ENCODE measurements at places on chromosomes 4 and X. TPM values are rescaled to one million over a fixed set of nuclear protein-coding genes. Genes with fewer than 3 reads are reported as not detected.
A peak's percentile ranks its signal among the peaks of the same experiment; 100 is the strongest.

DNA sequence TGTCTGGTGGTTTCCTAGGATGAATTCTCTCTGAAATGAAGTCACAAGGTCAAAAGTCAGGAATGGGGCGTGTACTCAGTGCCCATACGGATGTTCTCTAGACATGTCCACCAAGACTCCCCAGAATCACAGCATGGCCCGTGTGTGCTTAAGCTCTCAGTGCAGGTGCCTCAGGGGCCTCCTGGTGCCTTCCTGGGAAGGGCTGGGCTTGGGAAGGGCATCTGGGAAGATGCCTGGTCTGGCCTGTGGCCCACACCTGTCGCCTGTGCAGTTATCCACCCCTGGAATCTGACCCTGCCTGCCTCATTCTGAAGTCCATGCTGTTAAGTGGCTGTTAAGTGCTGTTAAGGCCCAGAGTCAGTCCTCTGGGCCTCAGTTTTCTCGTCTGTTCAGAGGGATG, 31.2 kb downstream of the SORCS2 start:
- H3K36me3 ChIP-seq, result no peaks in the 10 kb centered on the region
- no peak for DNase-seq
- no peak overlapping the region for H3K4me3 ChIP-seq
- H3K27me3 ChIP-seq, result peaks cover 12% of the 10 kb centered on the region
- no peaks in the 10 kb centered on the region for H3K4me1 ChIP-seq

GRCh38 chr4:80192937-80193336, 4.4 kb upstream of the PRDM8 start:
- no peaks in the 10 kb centered on the region for H3K36me3 ChIP-seq
- H3K4me3 ChIP-seq, result no peak overlapping the region
- H3K27me3 ChIP-seq, result no peaks in the 10 kb centered on the region
- peak; percentile 96 for DNase-seq
- H3K27ac ChIP-seq, result peak overlapping the region; percentile 73

- H3K4me3 ChIP-seq, result no peak overlapping the region
- H3K36me3 ChIP-seq, result no peaks in the 10 kb centered on the region
- no peaks in the 10 kb centered on the region for H3K4me1 ChIP-seq
- H3K27ac ChIP-seq, result no peak overlapping the region
Measured at GRCh38 chr4:42150653-42151567, 1.5 kb downstream of the BEND4 start.

DNA sequence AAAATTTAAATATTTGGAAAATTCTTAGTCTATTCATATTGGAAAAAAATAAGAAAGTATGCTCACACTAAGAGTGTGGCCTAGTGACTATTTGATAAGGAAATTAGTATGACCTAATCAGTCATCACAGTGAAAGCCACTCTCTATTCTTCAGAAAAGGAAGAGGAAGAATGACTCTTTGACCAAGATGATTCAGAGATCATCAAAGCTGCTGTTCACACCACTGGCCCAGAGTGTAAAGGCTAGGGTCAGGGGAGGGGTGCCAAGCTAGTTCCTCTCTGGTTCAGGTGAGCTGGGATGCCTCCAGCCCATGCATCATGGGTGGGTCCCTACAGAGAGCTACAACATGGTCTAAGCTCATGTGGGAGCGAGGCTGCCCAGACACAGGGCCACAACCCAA, 396.9 kb upstream of the NDST3 start:
- H3K4me1 ChIP-seq, result no peaks in the 10 kb centered on the region
- no peak overlapping the region for H3K4me3 ChIP-seq
- H3K27ac ChIP-seq, result no peak overlapping the region
- DNase-seq, result no peak
- no peaks in the 10 kb centered on the region for H3K27me3 ChIP-seq

DNA sequence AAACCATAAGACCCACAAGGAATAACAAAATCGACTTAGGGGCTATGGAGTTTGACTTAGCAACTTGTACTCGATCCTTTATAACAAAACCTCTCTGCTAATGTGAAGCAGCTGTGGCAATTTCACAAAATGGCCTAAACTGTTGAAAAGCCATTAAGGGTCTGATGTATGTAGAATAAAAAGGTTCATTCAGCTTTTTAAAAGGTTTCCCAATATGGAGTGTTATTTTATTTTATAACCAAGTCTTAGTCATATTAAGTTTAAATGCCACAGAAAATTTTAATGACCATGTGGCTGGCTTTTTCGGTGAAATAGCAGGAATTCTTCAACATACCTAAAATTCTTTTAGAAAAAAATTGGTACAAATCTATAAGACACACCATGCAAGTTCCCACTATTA, 291.8 kb upstream of the HAND2 start:
- no peaks in the 10 kb centered on the region for H3K36me3 ChIP-seq
- DNase-seq, result peak; percentile 9
- no peak overlapping the region for H3K4me3 ChIP-seq
- H3K27ac ChIP-seq, result no peak overlapping the region
- peaks cover 3% of the 10 kb centered on the region for H3K4me1 ChIP-seq

DNA sequence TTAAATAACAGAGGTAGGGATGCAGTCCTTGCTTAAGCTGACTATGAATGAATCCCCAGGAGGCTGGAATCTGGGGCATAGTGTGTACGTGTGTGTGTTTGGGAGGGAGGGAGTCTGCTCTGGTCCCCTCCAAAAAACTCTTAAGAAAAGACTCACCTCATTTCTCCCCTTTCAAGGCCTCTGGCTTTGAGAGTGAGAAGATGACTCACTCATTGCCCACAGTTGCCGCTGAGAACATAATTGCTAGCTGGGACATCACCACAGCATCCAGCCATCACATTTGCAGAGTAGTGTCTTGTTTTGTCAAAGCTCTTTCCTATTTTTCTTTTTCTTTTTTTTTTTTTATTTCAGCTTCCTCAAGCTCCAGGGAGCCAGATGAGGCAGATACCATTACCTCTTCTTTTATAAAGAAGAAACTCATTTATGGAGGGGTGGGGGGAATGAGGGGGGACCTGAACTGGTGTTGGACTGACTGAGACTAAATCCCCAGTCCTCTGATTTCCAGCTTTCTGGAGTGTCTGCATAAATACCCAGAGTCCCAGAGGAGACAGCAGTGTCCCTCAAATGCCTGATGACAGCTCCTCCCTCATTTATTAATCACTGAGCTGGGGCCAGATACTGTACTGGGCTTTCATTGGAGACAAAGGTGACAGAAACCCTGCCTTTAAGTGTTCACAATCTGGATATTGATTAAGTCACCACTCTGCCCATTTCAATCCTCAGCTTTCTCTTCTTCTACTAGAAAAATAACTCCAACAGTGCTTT, 61.9 kb upstream of the LAS1L start:
- H3K36me3 ChIP-seq, result no peaks in the 10 kb centered on the region

DNA sequence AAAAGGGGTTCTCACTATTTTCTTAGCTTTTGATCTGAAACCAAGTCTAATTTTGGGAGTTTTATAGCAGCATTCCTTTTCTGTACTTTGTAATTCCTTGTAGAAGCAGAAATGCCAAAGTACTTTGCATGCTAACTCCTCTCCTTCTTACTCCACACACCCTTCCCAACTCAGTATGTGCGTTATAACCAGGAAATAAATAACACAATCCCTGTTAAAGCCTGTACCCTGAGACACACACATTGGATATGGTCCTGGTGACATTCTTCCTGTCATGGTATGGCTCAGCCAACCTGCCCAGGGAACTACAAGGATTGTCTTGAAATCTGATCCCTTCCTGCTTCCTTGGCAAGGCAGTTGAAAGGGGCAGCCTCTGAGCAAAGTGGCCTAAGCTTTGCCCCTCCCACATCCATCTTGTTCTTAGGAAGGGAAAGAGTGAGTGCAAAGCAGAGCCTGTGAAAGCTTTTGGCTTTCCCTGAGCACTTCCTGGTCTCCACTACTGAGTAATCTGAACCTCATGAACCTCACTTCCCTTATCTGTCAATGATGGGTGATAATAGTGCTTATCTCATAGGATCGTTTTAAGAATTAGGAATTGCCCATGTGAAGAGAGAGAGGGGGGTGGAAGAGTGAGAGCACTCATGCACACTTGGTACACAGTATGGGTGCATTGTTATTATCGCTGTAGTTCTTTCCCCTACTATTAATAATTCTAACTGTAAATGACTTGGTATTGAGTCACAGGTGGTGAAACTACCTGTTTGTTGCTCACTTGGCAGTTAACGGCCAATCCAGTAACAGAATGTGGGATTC, 109.3 kb downstream of the AFF2 start:
- DNase-seq, result no peak
- H3K4me3 ChIP-seq, result no peak overlapping the region
- no peaks in the 10 kb centered on the region for H3K4me1 ChIP-seq
- no peaks in the 10 kb centered on the region for H3K36me3 ChIP-seq
- H3K27me3 ChIP-seq, result no peaks in the 10 kb centered on the region

GRCh38 chr4:144463896-144464295, 182.1 kb upstream of the HHIP start:
- H3K36me3 ChIP-seq, result no peaks in the 10 kb centered on the region
- no peaks in the 10 kb centered on the region for H3K4me1 ChIP-seq
- no peak overlapping the region for H3K27ac ChIP-seq
- DNase-seq, result no peak

- H3K4me3 ChIP-seq, result no peak overlapping the region
- no peaks in the 10 kb centered on the region for H3K4me1 ChIP-seq
- no peak overlapping the region for H3K27ac ChIP-seq
- peaks cover 35% of the 10 kb centered on the region for H3K27me3 ChIP-seq
- DNase-seq, result no peak
- H3K36me3 ChIP-seq, result no peaks in the 10 kb centered on the region
Measured at GRCh38 chrX:45731448-45731847, 530.8 kb upstream of the DIPK2B start.

GRCh38 chrX:40845331-40845911, 110.1 kb upstream of the MED14 start:
- peak overlapping the region; percentile 44 for H3K4me3 ChIP-seq
- peaks cover 8% of the 10 kb centered on the region for H3K27me3 ChIP-seq
- peaks cover 23% of the 10 kb centered on the region for H3K4me1 ChIP-seq
- no peaks in the 10 kb centered on the region for H3K36me3 ChIP-seq
- peak; percentile 91 for DNase-seq

The GPR34 gene
- 0.72 TPM for total RNA-seq

The RHOH gene
- total RNA-seq, result under 0.01 TPM

The EDA2R gene
- total RNA-seq, result 13.4 TPM

The GLOD5 gene
- total RNA-seq, result not detected

The NCAPG gene
- total RNA-seq, result 4.0 TPM

The SPACA5B gene
- not detected for total RNA-seq
